ENCODE measurements at places on chromosomes 3 and 15.

- DNase-seq = peak; percentile 43
Measured at GRCh38 chr3:153038779-153039178, 123.2 kb upstream of the RAP2B start.

GRCh38 chr3:46660543-46661523 lies 32.6 kb downstream of the ALS2CL start:
- peak; percentile 85 for DNase-seq

GRCh38 chr3:154280161-154280560 lies 44.1 kb downstream of the DHX36 start:
- DNase-seq = no peak

DNA sequence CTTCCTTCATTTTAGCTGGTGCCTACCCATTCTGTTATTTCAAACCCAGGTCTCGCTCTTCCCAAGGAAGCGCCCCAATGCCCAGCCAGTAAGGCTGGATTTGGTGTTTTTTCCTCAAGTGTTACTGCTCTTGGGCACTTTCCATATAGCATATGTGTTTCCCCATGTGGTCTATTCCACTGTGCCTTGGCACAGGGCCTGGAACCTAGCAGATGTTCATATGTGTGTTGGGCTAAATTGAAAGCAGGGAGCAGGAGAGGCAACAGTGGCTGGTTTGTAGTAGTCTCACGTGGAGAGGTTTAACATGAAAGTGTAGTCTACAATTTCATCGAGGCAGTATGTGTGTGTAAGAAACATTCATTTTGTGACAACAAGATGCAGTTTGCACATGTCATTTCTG lies 48.2 kb upstream of the TEX264 start:
- DNase-seq = peak; percentile 27

GRCh38 chr3:196889844-196890708 lies 22.4 kb downstream of the SENP5 start:
- DNase-seq = no peak

- no peak for DNase-seq
Measured at GRCh38 chr15:87976552-87976951, 280.0 kb downstream of the NTRK3 start.

DNA sequence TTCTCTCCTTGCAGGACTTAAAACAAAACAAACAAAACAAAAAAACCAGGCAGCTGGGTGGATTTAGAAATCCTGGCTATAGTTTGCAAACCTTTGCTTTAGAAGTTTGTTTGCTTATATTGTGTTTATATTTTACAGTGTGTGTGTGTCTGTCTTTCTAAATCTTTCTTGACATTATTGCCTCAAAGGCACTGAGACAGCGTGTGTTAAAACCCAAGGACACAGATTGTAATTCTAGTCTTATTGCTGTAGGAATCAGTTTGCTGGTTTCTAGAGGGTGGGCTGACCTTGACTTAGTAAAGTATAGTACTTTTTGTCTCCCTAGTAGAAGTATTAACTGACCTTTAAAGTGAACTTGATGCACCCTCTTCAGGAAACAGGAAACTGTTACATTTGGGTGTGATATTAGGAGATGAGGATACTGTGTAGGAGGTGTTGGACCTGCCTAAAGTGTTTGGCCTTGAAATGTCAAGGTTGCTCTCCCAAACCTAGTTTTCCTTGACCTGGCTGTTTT lies 71.0 kb downstream of the TCF12 start:
- DNase-seq = no peak

DNA sequence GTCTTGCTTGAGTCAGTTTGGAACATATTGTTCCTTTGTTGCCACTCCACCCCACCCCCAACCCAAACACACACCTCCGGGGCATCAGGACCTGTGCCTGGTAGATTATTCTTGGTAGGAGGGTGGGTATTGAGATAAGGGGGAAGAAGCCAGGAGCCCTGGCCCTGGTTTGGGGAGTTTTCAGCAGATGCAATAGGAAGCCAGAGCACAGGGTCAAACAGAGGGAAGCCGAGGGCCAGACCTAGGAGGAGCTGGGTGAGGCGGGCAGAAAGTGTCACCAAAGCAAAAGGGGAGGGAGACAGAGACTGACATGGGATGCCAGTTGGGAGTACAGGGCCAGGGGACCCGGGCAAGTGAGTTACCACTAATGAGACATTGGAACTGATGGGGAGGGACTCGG lies 163.1 kb downstream of the RPLP1 start:
- DNase-seq = peak; percentile 27

DNA sequence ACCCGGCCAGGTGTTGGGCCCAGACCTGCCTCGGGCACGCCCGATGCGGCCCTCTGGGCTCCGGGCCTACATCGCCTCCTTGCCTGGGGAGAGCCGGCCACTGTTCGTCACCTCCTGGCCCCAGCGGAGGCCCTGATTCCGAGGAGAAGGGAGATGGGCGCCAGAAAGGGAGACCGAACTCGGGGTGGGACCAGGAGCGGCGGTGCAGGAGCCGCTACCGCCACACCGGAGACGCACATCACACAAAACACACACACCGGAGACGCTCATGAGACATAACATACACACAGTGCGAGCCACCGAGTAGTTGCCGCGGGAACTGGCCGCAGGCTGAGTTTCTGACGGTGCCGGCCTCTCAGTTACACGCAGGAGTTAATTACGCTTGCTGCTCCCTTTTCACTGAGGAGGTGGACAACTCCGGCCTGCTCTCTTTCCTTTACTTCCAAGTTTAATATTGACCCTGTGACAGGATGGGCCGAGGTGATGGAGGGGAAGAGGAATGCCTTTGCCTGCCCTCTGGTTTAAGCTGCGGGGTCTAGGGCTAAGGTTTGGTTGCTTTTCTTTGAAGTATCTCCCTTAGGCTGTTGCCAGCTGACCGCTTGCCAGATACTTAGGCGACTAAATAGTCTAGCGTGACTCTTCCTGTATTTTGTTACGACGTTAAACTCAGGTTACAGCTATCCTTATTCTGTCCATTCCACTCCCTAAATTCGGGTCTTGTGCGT lies 570 bp downstream of the PCNP start:
- DNase-seq = peak; percentile 72
